ENCODE measurements at places on chromosomes 3 and 15.

GRCh38 chr3:145620002-145620401, 541.0 kb downstream of the PLOD2 start:
- no peak for DNase-seq

DNA sequence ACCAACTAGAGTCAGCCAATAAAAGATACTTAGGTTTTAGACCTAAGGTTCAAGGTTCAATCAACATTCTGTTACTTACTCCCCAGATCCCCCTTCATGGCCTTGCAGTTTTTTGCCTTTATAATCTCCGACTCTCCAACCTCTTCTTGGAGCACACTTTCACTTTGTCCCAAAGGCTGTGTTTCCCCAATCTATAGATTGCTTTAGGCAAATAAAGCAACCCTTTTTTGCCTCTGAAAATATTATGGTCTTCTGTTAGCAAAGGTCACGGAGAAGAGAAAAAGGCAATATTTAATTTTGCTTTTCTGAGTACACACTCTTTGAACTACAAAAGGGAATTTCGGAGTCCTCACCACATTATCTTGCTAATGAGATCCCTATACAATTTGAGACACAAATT, 268.1 kb downstream of the PLOD2 start:
- no peak for DNase-seq

DNA sequence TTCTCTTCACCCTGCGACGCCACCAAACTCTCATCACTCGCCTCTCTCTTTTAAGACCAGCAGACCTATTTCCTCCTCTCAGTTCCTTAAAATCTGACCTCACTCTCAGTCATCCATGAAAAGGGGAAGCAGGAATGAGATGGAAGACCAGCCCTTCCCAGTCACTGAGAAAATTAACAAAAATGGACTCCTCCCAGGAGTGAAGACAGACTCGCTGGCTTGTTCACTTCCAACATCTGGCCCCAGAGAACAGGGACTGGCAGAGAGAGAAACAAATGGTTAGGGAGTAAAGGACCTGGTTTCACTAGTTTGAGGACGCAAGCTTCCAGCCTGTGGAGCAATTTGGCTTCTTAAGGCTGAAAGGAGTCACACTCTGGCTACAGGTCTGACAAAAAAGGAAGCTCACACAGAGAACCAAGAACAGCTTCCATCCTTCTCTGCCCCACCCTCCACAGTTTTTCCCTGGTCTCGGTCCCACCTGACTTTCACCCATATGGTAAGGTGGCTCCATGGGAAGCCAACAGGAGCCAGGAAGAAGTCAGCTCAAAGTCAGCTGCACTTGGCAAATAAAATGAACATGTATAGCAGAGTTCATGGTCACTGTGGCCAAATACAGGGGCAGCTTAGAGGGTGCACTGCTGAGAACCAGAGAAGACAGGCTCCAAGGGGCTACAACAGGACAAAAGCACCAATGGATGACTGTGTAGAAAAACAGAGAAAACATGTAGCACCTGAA, 57.2 kb downstream of the ITGB5 start:
- DNase-seq, result no peak

DNA sequence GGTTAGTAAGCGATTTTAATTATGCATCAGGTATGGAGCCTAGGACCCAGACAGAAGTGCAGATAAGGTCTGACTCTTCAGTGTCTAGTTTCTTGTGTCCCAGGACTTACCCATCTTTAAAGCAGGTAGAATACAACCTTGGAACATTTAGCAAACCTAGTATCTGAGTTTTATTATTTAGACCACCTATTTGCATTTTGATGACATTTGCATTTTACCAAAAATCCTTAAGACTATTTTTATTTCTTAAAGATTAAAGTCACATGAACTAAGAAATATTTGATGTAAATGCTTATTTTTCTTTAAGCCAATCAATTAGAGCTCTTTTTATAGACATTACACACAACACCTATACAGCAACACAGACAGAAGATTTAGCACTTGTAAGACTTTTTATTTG, 939.1 kb downstream of the OTOL1 start:
- no peak for DNase-seq

- no peak for DNase-seq
Observed at GRCh38 chr3:183904833-183905780, 20.4 kb upstream of the PARL start.

DNA sequence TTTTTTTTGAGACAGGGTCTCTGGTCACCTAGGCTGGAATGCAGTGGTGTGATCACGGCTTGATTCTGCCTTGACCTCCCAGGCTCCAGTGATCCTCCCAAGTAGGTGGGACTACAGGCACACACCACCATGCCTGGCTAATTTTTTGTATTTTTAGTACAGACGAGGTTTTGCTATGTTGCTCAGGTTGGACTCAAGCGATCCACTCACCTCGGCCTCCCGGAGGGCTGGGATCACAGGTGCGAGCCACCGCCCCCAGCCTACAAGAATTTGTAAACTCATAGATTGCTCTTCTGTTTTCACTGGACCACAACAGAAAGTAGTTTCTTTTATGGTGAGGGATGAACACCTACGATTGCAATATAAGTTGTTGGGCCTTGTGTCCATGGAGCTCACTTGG, 7.4 kb downstream of the IGF1R start:
- no peak for DNase-seq

DNA sequence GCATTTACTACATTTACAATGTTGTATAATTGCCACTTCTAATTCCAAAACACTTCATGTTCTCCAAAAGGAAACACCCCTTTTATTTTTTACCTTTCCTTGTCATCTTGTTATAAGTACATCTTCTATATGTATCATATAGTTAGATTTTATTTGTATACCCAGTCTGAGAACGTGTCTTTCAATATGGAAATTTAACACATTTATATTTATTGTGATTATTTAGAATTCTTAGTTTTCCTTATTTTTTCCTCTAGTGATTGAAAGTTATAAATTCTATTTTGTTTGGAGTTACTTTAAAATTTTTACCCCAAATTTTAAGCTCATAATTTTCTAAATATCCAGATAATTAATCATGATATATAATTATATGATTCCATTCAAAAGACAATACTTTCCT, 15.8 kb downstream of the CMTM8 start:
- DNase-seq, result no peak

GRCh38 chr3:188037195-188037718, 116.7 kb upstream of the LPP start:
- no peak for DNase-seq

DNA sequence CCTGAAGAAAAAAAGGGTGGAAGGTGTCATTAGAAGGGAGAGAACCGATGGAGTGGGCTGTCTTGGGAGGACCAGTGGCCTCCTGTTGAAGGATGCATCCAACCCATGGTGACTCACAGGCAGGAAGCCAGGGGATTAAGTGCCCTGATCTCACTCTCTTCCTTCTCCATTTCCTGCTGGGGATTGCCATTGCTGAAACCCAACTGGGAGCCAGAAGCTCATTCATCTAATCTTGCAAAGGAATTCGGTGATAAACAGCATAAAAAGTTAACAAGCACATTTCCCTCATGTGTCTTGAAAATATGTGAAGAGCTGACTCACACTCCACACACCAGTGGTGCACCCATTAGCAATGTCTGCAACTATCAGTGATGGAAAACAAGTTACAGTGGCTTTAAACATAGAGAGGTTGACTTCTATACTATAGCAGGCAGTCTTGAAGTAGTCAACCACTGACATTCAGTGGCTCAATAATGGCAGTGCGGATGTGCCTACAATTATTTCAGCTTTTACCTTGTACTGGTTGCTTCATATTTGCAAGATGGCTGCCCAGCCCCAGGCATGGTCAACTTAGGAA, 12.8 kb upstream of the CSRNP1 start:
- no peak for DNase-seq

GRCh38 chr15:62209322-62209721, 44.2 kb upstream of the C2CD4B start:
- no peak for DNase-seq

DNA sequence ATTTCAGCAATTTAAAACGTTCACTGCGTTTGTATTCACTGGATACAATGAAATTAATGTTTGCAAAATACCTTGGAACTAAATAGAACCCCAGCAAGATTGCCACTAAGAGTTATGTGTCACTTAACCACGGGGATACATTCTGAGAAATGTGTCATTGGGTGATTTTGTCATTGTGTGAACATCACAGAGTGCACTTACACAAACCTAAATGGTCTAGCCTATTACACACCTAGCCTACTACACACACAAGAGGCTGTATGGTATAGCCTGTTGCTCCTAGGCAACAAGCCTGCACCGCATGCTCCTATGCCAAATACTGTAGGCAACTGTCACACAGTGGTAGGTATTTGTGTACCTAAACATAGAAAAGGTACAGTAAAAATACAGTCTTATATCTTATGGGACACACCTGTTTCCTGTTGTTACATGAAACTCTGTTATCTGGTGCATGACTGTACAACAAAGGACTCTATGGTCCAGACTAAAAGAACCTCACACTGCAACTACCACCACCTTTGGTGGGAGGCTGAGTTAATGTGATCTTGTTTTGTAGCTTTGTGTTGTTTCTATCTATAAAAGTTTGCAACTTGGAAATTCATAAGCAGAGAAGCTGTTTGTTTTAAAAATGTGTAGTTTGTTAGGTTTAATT, 92.2 kb upstream of the NTRK3 start:
- no peak for DNase-seq

GRCh38 chr3:153026026-153026425, 136.0 kb upstream of the RAP2B start:
- no peak for DNase-seq

DNA sequence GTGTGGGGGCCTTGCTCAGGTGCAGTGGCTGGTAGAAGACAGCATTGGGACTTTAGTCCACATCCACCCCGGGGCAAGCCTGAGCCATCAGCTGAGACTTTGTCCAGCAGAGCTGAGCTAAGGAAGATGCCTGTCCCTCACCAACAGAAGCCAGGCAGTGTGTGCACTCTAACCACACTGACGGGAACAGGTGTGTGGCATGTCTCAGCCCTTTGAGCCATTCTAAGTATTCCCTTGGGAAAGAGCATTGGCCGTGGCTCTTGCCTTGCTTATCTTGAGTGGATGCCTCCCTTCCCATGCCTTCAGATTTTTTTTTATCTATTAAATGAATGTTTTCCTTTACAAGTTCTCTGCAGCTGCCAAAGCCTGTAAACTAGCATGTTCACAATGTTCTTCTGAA, 3.5 kb downstream of the GABRA5 start:
- DNase-seq, result no peak

- no peak for DNase-seq
Observed at GRCh38 chr3:193554811-193555210, at the start of gene ATP13A4. Gene ATP13A4, minus strand, starts transcription at chr3:193554895. Its CDS starts 96 bp downstream, at chr3:193554799.

DNA sequence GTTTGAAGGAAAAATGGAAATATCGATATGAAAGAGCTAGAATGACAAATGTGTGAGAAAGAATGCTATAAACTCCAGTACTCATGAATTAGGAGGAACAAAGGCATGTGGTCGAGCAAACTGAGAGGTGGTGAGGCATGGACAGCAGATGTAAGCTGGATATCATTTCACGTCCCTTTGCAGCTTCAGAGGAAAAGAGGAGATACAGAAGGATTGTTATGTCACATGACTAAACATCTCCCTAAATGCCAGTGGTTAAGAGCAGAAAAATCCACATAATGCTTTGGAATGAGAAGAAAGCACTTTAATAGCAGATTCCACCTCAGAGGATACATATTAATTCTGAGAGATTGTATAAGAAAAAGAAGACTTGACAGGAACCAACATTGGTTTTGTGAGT, 248.7 kb downstream of the ZIC4 start:
- DNase-seq, result no peak

- DNase-seq, result no peak
Observed at GRCh38 chr3:141546081-141546480, 59.3 kb downstream of the RASA2 start.

DNA sequence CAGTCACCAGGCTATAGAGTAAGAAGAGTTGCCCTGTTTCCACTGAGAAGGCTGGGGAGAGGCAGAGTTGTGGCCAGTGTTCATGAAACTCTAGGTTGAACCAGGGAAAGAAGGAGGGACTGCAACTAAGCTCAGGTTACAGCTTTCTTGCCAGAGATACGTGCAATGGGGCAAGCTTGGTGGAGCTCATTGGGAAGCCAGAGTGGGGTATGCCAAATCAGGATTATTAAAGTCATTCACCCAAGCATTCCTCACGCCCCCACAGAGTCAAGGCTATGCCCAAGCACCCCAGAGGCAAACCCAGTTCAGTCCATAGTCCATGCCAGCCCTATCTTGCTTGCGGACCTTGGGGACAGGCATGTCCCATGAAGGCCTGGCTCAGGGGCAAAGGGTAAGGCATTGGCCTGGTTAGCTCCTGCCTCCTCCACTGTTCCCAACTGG, 17.6 kb downstream of the SLC6A20 start:
- no peak for DNase-seq

- DNase-seq, result no peak
Observed at GRCh38 chr15:85379403-85380131, 836 bp upstream of the AKAP13 start.

GRCh38 chr15:100863796-100864267, 15.8 kb upstream of the ALDH1A3 start:
- DNase-seq, result no peak

DNA sequence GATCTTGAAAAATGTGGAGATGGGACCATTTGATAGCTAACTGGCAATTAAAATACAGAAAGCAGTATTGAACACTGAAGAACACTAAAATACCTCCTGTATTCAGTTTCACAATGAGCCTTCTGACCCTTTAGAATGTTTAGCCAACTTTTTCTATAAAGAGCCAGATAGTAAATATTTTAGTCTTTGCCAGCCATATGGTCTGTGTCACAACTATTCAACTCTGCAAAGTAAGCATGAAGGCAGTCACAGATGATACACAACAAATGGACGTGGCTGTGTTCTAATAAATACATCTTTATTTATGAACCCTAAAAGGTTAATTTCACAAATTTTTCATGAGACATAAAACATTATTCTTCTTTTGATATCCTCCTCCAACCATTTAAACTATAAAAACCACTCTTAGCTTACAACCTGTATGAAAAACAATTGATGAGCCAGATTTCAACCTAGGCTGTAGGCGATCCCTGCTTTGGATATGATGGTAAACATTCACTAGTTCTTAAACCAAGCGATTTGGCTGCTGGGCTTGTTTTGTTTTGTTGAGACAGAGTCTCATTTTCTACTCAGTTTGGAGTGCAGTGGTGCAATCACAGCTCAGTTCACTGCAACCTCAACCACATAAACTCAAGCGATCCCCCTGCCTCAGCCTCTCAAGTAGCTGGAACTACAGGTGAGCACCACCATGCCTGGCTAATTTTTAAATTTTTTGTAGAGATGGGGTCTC, 13.6 kb upstream of the CSPG5 start:
- DNase-seq, result no peak
